ENCODE measurements at places on chromosomes 11 and 22.

DNA sequence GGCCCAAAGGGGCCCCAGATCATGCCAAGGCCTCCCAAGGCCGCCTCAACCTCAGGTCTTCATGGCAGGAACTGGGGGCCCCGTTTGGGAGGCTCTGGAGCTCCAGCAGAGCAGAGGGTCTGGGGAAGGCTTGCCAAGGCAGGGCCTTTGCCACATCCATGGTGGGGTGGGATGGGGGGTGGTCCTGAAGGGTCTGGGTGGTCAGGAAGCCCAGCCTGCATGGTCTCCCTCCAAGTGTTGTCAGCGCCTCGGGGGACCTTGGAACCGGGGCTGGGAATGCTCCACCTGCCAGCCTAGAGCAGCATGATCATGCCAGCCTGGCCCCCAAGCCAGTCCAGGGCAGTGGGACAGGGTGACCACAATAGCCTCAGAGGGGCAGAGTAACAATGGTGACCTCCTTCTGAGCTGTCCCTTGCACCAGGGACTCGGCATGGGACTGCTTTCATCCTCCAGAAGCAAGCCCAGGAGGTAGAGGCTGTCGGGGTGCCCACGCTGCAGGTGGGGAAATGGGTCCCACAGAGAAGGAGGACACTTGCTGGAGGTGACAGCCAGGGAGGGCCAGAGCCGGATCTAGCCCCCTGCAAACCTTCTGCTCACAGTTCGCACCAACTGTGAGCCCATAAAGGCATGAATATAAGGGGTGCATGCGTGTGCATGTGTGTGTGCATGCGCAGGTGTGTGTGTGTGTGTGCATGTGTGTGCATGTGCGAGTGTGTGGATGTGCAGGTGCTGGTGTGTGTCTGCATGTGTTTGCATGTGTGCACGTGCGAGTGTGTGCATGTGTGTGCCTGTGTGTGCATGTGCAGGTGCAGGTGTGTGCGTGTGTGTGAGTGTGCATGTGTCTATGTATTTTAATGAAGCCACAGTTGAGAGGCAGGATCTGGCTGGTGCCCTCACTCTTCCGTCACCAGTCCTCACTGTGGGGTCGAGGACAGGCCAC is 63.8 kb downstream of the MYEOV start:
- DNase-seq, result no peak

- no peak for DNase-seq
Measured at GRCh38 chr11:117430293-117430955, 102.8 kb downstream of the CEP164 start.

DNA sequence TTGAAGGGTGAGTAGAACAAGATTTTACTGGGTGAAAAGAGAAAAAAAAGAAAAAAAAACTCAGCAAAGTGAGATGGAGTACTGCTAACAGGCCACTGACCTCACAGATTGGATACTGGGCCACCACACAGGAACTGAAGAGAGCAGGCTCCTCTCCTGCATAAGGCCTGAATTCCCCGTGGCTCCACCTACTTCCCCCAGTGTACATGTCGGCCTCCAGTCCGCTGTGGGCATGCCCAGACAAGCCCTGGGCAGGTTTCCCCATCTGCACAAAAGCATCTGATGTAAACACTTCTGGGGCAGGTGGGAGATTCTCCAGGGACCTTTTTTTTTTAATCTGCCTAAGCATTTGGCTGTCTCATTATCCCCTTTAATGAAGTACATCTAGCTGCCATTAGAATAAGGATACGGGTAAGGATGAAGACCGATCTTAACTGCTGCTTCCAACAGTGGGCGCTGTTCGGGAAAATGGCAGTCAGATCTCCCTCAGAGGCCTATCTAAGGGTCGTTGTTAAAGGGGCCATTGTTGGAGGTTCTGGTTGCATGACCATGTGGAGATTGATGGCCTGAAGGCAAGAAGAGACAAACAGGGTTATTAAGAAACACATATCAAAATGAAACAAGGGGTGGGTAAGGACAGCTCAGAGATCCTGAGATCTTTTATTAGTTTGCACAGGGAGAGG is 48.5 kb downstream of the MS4A13 start:
- no peak for DNase-seq

- DNase-seq, result no peak
Measured at GRCh38 chr11:121281698-121282097, 10.9 kb upstream of the SC5D start.

- DNase-seq, result no peak
Measured at GRCh38 chr11:125337836-125338834, 157.9 kb downstream of the FEZ1 start.

DNA sequence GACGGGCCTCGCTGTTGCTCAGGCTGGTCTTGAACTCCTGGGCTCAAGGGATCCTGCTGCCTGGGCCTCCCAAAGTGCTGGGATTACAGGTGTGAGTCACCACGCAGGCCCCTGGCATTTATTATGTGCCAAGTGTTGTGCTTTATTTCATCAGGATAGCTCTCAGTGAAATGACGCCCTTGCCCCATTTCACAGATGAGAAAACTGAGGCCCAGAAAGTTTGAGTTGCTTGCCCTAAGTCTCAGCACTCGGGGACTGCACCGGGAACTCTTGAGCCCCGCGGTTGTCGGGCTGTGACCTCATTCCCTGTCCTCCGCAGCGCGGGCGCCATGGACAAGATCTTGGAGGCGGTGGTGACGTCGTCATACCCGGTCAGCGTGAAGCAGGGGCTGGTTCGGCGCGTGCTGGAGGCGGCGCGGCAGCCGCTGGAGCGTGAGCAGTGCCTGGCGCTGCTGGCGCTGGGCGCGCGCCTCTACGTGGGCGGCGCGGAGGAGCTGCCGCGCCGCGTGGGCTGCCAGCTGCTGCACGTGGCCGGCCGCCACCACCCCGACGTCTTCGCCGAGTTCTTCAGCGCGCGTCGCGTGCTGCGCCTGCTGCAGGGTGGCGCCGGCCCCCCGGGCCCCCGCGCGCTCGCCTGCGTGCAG is 7.3 kb downstream of the USP35 start:
- no peak for DNase-seq

DNA sequence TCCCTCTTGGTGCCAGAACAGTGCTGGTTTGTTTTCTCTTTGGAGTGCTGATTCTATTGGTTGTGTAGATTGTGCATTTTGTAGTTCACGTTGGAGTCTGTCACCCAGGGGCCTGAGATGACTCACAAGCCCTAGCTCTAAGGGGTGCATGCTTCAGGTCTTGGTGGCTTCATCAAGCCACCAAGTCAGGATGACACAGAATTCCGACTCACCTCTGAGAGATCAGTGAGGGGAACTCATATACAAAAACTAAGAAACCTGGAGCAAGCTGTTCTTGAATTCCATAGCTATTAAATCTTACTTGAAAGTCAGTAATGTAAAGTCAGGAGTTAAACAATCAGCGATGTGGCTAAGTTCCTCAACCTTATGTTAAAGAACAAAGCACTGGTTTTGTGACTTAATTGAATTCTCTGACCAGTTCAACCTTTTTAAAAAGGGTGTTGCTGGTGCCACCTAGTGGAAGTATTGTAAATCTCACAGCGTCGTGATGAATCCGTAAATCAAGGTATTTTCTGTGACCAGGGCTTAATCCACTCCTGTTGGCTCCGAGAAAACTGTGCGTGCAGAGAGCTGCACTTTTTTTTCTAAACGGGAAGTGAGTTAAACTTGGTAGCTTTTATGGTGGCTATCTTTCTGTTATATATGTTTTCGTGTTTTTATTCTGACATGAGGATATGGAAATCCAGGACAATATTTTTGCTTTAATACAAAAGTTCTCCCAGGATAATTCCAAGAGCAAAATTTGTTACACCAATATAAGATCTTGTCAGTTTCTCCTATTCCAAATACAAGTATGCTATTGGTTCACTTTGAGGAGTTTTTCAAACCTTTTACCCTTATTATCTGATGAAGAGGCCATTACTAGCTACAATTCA is 14.6 kb downstream of the MMP13 start:
- peak; percentile 62 for DNase-seq

DNA sequence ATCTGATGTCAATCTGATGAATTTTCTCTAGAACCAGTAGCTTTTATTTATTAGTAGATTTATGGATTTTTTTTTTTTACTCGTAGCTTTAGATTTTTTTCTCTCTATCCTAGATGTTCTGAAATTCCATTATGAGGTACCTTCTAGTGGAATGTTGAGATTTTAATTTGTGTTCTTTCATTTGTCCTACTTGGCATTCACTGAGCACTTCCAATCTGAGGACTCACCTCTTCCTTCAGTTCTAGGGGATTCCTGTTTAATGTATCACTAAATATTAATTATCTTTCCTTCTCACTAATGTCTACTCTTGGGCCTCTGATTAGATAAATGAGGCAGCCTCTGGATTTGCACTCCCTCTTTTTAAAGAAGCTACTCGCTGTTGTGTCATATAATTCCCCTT is 40.2 kb upstream of the WNT7B start:
- DNase-seq, result no peak

DNA sequence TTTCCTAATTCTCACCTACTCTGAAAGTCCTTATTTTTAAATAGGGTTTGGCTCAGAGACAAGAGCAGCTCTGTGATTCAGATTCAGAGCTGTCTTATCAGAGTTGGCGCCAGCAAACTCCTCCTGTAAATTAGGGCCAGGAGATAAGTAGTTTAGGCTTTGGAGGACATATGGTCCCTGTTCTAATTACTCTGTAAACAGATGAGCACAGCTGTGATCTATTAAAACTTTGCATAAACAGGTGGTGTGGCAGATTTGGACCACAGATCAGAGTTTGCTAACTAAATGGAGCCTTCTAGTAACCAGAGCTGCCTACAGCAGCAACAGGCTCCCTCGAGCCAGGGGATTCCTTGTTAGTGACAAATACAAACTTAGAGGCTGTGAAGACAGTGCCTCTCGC is 27.9 kb downstream of the YPEL1 start:
- DNase-seq, result peak; percentile 45

- DNase-seq, result no peak
Measured at GRCh38 chr11:1774886-1775285, 11.2 kb upstream of the CTSD start.

GRCh38 chr11:66881927-66882452 is 25.1 kb downstream of the LRFN4 start:
- no peak for DNase-seq

DNA sequence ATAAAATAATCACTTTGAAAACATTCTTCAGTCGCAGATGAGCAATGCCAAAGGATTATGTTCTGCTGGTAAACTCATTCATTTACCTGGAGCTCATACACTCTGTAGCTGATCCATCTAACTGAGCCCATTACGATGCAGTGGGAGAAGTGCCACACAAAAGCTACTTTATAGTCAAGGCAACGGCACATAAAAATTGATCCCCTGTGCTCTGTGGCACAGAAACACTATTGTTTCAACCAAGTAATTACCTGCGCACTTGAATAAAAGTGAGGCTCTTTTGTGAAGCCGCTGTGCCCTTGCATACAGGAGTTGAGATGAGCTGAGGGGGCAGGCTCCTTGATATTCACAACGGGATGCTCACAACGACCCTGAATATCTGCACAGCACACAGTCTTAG is 7.2 kb downstream of the DKK3 start:
- DNase-seq, result no peak

DNA sequence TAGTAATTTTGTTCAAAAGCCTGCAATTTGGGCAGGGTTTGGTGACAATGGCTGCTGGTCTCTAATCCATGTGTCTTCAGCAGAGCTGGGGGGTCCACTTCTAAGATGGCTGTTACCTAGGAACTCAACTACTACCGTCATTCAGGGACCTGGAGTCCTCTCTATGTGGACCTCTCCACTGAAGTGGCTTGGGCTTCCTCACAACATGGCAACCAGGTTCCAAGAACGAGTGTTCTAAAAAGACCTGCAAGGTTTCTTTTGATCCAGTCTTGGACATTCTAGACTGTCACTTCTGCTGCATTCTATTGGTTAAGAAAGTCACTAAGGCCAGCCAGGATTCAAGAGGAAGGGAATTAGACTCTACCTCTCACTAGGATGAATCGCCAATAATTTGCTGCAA is 387.0 kb downstream of the NXPE2 start:
- no peak for DNase-seq

DNA sequence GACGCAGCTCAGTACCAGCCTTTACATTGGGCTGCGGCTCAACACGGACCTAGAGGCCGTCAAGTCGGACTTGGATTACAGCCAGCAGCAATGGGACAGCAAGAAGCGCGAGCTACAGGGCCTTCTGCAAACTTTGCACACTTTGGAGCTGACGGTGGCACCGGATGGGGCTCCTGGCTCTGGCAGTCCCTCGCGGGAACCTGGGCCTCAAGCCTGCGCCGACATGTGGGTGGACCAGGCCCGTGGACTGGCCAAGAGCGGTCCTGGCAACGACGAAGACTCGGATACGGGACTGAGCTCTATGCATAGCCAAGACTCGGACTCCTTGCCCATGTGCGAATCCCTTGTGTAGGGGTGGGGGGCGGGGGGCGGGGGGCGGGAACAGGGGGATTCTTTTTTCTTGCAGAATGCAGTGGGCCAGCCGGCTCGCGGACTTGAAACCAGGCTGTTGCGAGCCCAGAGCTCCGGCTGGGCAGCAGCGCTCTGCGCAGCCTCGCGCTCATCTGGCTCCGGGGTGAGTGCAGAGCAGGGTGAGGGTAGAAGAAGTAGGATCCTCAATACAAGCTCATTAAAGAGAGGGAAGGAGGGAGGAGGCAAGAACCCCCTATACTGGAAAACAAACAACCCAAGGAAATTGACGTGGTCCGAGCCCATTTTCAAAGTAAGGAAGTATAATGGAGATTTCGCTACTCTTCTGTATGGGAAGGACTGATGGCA is 1.8 kb downstream of the RASSF10 start:
- no peak for DNase-seq

GRCh38 chr11:119181677-119182412 is 3.4 kb upstream of the NHERF4 start:
- no peak for DNase-seq

DNA sequence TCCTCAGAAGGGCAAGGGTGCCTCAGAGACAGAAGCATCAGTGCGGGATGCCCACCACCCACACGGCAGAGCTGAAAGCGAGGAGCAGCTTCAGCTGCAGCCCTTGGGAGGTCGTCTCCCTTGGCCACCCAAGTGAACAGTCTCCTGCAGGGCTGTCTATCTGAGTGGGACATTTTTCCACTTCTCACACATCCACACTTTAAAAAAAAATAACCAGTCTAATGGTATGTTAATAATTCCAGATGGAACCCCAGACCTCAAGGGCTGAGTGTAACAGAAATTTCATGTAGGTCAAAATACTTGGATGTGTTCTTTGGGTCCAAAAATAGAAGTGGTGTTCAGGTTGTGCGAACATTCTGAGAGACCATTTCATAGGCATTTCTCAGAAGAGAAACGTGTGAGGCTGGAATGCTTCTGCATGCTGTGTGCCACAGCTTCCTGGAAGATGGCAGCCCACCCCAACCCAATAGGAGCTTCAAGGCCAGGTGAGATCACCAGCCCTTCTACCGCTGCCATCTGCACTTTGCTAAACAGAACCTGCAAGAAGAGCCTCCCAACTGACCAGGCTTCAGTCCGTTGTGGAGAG is 623.2 kb downstream of the OPCML start:
- no peak for DNase-seq
